ENCODE measurements at places on chromosomes 3 and 15.

DNA sequence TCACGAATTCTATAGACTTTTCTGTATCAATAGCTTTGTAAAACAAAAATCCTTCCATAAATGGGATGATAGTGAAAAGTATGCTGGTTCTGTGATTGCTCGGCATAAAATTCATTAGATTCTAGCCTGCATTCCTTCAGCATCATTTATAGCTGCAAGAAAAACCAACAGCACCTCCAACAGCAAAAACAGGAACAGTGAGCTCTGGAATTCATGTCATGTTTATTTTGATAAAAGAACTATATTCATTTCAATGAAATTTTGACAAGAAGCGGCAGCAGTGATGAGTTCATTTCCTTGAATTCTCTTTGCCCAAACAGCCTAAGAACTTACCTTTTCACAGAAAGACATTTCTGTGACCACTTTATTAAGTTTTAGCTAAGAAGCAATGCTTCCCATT lies 515.2 kb upstream of the CCDC54 start:
- DNase-seq, result no peak

DNA sequence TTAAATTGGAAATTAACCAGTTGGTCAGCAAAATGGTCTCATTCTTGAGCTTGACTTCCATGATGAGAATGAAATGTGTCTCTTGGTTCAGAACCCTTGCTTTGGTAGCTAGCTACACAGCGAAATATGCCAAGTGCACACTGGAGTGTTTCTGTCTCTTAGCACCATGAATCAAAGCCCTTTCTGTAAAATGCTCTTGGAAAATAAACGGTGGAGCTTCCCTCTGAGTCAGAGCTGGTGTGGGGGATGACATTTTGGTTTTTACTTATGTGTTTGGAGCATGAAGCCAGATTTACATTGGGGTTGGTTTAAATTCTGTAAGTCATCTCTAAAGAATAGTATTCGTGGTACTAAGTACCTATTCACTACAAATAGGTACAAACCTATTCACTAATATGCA lies 85.1 kb upstream of the NANOGP8 start:
- DNase-seq, result no peak

DNA sequence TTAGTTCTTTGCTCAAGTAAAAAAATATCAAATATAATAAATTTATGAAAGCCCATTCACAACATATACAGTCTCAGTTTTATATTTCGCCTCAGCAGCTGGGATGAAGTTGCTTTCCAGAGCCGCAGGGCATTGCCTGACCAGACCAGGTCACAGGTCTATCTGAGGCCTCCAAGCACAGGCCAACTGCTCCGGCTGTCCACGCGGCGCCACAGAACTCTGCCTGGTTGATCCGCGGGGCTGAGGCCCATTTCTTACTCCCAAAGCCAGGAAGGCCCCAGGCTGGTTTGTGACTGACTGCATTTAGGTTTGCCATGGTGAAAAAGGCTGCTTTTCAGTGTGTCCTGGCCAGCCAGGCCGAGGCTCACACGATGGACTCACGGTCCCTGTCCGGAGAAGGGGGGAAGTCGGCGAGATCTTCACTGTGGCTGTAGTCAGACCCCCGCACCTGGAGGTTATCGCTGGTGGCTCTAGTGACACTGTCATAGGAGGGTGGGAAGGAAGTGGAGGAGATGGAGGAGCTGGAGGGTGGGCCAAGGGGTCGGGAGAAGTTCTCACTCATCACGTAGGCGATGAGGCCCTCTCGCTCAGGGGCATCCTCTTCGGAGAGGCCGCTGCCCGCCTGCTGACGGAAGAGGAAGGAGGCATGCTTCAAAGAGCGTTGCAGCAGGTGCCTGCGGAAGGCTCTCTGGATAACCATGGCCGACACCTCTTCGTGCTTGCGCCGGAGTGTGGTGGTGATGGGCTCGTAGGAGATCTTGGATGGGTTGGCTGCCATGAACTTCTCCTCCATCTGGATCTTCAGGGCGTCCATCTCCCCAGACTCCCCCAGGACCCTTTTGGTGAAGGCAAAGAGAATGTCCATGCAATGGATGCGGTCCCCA lies 54.1 kb downstream of the EXOG start:
- no peak for DNase-seq

GRCh38 chr15:33865416-33865815 lies 102.9 kb upstream of the CHRM5 start:
- DNase-seq, result no peak

DNA sequence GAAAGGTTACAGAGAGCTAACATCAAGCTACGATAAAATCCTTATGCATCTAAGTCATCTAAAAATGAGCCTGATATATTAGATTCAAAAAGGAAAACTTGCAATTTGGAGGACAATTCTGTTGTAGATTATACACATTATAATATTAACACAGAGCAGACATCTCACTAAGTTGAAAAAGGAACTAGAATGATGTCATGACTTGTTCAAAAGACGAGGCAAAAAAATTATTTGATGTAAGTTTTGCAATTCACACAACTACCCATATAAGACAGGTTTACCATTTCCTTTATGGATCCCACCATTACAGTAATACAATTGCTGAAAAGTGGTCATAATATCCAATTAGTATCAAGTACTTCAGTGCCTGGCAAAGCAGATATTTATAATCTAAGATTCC lies 15.9 kb downstream of the SATB1 start:
- DNase-seq, result no peak

DNA sequence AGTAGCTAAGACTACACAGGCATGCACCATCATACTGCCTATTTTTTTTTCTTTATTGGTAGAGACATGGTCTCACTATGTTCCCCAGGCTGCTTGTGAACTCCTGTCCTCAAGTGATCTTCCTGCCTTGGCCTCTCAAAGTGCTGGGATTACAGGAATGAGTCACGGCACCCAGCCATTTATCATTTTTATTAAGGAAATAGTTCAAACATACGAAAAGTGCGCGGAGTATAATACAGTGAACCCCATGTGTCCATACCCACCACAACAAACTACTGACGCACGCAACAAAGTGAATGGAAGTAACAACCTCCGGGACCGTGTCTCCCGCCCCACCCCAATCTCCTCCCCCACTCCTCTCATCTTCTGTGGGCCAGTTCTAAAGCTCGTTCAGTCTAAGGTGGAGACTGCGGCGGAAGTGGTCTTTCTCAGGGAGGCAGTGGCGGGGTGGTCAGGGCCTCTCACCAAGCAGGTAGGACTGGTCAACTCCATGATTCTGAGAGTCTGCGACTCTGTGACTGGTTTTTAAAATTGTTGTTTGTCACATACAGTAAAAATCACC lies 42.1 kb downstream of the DNAJB8 start:
- DNase-seq, result no peak

DNA sequence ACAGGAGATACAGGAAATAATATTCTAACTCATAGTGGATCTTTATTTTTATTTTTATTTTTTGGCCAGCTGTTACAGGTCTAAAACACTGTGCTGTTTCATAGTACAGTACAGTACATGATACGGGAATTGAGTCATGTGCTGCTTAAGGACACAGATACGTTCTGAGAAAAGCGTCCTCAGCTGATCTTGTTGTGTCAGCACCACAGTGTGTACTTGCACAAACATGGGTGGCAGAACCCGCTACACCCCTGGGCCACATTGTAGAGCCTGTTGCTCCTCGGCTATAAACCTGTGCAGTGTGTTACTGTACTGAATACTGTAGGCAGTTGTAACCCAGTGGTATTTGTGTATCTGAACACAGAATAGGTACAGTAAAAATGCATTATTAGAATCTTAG lies 183.4 kb downstream of the OR4M2 start:
- no peak for DNase-seq
